ENCODE measurements at places on chromosomes 4 and X. TPM values are rescaled to one million over a fixed set of nuclear protein-coding genes. Genes with fewer than 3 reads are reported as not detected.

TCEAL3 gene
- 11.3 TPM for total RNA-seq

EGF gene
- total RNA-seq, result not detected

DNA sequence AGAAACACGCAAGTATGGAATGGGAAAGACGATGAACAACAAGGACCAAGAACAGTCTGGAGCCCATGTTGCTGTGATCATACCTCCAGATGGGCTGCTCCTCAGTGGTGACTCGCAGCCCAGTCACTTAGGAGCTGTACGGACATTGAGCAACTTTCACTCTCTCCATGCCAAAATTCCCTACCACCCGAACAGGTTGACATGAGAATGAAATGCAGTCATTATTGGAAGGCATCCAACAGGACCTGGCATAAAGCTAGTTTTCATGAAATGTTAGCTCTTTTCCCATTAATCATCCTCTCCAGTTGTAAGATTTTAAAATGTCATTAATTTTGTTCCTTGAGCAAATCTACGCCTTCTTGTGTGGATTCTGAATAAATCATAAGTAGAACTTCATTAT, 82.7 kb upstream of the GPM6B start:
- peak; percentile 84 for DNase-seq

MTCP1 gene
- 6.1 TPM for total RNA-seq

- no peak for DNase-seq
These were observed 37.0 kb upstream of the ATP6AP2 start for GRCh38 chrX:40543661-40544328.

DDX60 gene
- 15.3 TPM for total RNA-seq

DNA sequence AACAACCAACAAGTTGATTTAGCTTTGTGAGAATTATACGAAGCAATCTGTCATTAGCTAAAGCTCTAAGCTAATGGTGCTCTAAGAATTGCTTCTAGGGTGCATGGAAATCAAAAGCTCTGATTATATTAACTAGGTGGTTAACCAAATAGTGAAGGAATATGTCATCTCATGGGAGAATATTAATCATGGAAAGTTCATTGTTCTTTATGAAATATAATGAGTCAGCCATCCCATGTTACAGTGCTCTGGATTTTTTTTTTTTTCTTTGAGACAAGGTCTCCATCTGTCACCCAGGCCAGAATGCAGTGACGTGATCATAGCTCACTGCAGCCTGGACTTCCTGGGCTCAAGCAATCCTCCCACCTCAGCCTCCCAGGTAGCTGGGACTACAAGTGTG, 10.5 kb downstream of the DCAF8L2 start:
- no peak for DNase-seq

DNA sequence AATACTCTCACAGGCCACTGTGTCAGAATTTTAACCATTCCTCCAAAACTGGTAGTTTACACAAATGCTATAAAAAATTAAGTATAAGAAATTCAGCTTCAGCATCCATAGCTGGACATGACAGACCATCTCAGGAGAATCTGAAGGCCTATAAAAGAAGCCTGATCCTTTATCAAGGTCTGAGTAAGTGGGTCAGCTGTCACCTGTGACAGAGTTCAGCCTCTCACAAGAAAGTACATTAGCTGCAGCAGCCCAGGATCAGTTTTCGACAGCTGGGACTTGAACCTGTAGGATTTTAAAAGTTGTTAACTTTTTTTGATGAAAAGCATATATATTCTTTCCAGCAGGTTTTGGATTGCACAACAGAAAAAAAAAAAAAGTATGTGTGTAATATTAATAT, 60.7 kb downstream of the PPP3CA start:
- no peak for DNase-seq

AFM gene
- total RNA-seq, result not detected

Measured in ascending aorta (tissue), 2 donors.